ENCODE measurements at places on chromosomes 1 and 21.
A peak's percentile ranks its signal among the peaks of the same experiment; 100 is the strongest.

DNA sequence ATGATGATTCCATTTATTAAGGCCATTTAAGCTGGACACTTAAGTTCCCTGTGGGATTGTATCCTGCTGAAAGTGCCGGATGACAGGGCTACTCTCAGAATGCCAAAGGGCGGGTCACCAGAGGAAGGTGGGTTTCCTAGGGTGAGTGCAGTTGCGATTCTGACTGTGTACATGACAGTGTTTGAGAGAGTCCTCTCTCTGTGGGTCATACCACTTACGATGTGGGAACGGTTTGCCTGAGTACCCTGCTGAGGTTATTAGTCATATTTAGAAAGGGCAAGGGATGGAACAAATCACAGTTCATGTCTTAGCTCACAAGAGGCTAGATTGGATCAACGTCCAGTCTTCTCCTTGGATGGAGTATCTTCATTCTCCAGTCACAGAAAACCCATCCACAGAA is 461.9 kb downstream of the CAMTA1 start:
- no peak for DNase-seq

DNA sequence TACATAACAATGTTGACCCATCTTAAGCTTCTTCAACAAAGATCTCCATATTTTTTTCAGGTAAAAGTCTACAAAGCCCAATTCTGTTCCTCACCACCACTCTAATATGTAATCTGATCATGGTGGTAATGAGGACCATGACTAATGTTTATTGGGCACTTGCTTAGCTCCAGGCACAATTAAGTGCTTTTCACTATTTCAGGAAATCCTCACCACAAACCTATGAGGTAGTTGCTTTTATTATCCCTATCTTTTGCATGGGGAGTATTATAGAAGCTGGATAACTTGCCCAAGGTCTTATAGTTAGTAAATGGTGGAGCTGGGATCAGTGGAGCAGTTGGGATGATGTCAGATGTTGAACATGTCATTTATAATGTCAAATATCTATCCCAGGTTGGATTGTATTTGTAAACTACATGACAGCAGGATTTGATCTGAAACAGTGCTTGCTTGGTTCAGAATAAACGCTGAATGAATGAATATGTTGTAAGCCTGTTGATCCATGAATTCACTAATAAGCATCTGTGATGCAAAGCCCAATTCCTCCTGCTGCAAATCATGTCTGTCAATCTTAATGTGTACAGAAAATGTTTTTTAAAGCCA is 283.3 kb upstream of the ST6GALNAC5 start:
- no peak for DNase-seq

DNA sequence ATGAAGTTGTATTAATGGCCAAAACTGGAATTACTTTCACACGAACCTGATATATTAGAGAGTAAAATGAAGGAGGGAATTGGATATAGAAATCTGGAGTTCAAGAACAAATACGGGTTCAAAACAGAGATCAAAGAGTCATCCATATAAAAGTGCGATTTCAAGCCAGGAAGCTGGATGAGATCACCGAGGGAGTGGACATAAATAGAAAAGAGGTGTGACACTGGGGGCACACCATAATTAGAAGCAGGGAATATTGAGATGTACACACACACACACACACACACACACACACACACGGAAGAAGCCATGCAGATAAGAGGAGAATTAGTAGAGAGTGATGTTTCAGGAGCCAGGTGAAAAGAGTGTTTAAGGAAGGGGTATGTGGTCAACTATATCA is 32.3 kb upstream of the PLD5 start:
- DNase-seq = no peak

GRCh38 chr1:8197493-8198282 is 120.2 kb upstream of the SLC45A1 start:
- peak; percentile 85 for DNase-seq

DNA sequence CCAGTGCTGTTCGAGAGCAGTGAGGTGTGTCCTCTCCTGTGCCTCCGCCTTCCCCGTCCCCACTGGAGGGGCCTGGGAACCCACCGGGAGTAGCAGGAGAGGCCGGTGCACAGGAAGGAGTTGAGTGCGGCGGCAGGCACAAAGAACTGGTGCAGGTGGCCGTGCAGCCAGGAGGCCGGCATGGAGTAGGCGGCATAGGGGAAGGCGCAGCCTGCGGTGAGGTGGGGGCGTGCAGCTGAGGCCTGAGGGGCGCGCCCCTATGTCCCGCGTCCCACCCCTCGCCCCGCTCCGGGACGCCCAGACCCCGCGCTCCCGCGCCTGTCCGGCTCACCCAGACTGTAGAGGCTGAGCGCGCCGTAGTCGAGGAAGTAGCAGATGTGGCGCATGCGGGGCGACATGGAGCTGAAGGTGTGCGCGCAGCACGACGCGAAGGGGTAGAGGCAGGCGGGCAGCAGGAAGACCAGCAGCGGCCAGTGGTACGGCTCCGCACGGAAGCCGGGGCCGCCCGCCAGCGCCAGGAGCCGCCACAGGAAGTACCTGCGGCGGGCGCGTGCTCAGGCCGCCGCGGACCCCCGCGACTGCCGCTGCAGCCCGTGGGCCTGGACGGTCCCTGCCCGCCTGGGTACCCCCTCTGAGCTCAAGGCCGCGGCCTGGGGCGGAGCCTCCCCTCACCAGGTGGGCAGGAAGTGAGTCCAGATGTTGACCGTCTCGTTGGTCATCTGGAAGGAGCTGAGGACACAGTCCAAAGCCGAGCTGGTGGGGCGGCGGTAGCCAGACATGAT is 2.2 kb downstream of the PAQR6 start:
- DNase-seq = no peak

- no peak for DNase-seq
These were observed 45.8 kb upstream of the CYP2J2 start for GRCh38 chr1:59972216-59972927.

- DNase-seq = no peak
These were observed 22.8 kb downstream of the SLC9C2 start for GRCh38 chr1:173580071-173580470.

DNA sequence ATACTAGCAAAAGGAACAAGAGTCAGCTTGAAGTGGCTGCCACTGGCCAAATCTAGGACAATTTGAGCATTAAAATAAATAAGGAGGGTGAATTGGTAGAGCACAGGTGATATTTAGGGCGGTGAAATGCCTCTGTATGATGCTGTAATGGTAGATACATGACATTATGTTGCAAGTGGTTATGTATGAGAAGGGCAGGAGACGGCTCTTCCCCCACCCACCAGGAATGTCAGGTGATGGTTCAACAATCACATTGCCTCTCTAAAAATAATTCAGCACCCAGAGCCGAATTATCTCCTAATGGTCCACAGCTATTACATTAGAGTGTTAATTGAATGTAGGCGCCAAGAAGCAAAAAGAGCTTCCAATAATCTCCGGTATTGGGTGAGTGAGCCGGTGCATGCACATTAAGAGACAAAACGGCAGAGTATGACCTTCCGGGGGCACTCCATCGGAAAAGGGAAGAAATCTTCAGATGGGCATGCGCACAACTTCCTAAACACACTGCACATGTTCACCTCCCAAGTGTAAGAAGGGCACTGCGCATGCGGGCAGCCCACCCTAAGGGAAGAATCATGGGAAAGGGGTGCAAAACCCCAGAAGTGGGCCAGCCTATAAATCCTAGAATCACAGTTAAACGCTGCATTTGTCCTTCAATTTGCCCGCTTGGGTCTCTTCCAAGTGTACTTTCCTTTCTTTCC is 6.8 kb upstream of the IFNAR1 start:
- DNase-seq = no peak

GRCh38 chr1:64515427-64515826 is 45.5 kb downstream of the CACHD1 start:
- DNase-seq = no peak

DNA sequence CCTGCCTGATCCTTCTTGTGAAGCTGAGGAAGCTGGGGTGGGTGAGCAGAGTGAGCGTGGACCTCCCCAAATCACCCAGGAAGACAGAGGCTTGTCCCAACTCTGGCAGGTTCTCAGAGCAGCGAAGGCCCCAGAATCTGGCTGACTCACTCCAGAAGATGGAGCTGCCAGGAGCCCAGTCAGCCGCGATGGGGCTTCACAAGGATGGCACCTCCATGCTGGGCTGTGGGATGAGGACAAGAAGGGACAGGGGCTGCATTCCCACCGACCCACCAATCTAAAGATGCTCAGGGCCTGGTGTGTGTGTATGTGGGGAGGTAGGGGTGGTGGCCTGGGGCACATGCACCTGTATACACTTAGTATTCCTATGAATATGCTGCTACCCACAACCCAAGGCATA is 52.9 kb downstream of the ATP1A1 start:
- no peak for DNase-seq

- no peak for DNase-seq
These were observed 16.8 kb upstream of the PLEKHM2 start for GRCh38 chr1:15667362-15667761.

GRCh38 chr1:204915861-204916495 is 45.3 kb downstream of the NFASC start:
- no peak for DNase-seq

DNA sequence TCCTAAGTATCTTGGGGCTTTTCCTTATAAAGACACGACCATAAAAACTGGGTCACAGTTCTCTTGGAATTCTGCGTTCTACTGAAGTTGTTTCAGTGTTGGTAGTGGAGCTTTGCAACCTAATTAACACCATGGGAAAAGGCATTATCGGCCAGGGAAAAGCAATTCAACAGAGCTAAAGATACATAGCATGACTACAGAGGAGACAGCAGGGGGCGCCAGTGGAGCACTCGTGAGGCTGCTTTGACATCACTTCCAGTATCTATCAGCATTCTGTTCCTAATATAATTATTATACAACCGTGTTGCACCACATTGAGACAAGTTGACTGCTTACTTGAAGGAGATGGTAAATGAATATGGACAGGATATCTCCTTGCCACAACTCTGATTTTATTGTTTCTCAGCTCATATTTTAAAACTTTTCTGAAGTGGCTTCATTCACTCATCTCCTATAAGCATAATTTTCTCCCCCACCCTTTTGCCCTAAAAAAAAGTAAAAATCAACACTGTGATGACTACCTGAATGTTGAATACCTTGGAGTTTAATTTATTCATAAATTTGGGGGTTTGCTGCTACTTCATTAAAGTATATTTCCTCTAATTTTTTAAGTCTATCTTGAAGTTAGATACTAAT is 39.4 kb downstream of the ZP4 start:
- DNase-seq = peak; percentile 54

DNA sequence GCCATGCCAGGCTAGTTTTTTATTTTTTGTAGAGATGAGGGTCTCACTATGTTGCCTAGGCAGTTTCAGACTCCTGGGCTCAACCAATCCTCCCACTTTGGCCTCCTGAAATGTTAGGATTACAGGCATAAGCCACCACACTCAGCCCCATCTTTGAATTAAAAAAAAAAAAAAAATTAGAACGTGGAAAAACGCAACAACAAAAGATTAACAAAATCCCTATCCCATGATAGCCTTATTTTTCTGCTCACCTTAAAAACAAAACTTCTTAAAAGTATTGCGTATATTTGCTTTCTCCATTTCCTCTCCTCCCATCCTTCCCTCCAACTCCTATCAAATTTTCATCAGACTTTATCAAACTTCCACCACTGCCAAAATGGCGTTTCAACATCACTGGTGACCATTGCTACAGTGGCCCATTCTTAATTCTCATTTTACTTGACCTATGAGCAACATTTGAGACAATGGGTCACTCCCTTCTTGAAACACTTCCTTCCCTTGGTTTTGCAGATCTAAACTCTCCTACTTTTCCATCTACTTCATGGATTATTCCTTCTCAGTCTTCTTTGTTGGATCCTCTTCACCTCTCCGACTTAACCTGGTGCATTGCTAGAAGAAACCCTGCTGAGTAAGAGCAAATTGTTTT is 579 bp upstream of the ZNF684 start:
- DNase-seq = peak; percentile 31

DNA sequence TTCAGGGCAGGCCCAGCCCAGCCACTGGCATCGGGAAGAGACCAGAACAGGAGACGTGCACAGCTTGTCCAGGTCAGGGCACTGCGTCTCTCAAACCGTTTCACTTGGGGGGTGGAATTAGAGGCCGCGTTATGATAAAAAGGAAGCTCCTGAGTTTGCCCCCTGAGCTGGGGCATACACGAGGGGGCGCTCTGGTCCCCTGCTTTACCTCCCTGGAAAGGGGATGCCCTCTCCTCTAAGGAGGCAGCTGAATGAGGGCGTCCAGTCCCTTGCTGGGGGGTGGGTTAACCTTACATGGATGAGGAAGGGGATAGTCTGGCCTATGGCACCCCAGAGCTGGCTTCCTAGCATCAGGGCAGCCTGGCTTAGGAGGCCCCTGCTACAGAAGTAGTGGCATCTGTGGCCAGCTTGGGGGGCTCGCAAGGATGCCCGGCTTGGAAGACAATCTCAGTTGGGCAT is 2.3 kb downstream of the MYOG start:
- no peak for DNase-seq

DNA sequence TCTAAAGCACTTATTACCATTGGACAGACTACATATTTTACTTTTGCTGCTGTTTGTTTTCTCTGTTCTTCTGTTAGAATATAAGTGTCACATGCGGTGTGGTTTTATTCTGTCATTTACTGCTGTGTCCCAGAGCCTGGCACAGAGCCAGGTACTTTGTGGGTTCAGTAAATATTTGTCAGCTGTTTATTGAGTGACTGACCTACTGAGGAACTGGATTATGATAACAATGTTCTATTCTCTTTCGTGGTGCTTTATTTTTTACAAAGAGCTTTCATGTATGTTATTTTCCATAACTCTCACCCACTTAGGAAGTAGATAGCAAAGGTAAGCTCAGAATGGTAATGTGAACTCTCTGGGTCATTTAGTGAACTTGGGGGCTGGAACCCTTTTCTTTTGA is 118.8 kb downstream of the RWDD3 start:
- DNase-seq = no peak

GRCh38 chr21:22192766-22193165 is 1194.6 kb downstream of the NCAM2 start:
- DNase-seq = no peak

GRCh38 chr1:113219377-113219776 is 146.4 kb downstream of the LRIG2 start:
- DNase-seq = no peak

- DNase-seq = no peak
These were observed 941 bp downstream of the RABGGTB start for GRCh38 chr1:75786901-75787493.

GRCh38 chr1:207811319-207811718 is 59.5 kb downstream of the CD46 start:
- DNase-seq = no peak

DNA sequence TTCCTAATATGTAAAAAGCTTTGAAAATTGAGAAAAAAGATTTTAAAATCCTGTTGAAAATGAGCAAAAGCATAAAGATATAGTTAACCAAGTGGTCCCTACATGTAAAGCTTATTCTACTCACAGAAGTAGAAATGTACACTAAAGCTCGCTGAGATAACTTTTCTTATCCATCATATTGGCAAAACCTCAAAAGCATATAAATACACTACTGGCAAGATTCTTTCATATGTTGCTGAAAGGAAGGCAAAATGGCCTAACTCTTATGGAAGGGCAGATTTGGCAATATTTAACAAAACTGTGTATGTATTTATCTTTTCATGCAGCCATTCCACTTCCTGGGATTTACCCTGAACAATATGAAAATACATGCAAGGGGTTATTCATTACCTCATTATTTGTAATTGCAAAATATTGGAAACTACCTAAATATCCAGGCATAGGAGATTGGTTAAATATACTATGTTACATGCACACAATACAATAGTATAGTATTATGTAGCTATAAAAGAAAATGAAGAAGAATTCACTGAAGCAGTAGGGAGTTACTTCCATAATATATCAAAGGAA is 43.2 kb upstream of the LYPLAL1 start:
- no peak for DNase-seq

- DNase-seq = no peak
These were observed 3.4 kb downstream of the KCNA3 start for GRCh38 chr1:110671361-110671760.
